ENCODE measurements at places on chromosomes 4 and X. TPM values are rescaled to one million over a fixed set of nuclear protein-coding genes. Genes with fewer than 3 reads are reported as not detected.

Gene CDX4
- not detected for polyA plus RNA-seq

DNA sequence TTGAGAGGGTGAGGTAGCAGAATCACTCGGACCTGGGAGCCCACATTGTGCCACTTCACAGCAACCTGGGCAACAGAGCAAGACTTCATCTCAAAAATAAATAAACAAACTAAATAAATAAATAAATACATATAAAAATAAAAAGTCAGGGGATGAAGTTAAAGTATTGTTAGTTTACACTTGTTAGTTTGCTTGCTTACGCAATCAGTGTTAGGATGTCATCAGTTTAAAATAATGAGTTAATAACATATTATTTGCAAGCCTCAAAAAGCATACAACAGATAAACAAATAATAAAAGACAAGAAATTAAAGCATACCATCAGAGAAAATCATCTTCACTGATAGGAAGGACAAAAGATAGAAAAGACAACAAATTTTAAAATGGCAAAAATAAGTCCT, 891.1 kb upstream of the PCDH7 start:
- no peak for DNase-seq

Gene CHM
- 28.1 TPM for polyA plus RNA-seq

Gene F11
- 3.7 TPM for polyA plus RNA-seq
